ENCODE measurements at places on chromosomes 11 and 22.
A peak's percentile ranks its signal among the peaks of the same experiment; 100 is the strongest.

DNA sequence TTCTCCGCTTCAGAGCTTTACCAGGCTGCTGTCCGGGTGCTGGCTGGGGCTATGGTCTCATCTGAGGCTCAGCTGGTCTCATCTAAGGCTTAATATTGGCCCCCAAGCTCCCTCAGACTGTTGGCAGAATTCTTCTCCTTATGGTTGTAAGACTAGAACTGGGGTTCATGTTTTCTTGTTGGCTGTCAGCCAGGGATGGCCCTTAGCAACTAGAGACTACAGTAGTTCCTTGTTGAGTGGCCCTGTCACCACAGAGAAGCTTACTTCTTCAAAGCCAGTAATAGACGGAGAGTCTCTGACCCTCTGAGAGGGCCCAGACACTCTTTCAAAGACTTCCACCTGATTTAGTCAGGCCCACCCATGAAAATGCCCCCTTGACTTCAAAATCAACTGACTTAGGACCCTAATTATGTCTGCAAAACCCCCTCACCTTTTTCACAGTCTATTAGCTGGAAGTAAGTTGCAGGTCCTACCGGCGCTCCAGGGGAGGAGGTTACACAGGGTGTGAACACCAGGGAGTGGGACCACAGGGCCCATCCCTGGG is 24.2 kb upstream of the TREH start:
- no peak for DNase-seq

DNA sequence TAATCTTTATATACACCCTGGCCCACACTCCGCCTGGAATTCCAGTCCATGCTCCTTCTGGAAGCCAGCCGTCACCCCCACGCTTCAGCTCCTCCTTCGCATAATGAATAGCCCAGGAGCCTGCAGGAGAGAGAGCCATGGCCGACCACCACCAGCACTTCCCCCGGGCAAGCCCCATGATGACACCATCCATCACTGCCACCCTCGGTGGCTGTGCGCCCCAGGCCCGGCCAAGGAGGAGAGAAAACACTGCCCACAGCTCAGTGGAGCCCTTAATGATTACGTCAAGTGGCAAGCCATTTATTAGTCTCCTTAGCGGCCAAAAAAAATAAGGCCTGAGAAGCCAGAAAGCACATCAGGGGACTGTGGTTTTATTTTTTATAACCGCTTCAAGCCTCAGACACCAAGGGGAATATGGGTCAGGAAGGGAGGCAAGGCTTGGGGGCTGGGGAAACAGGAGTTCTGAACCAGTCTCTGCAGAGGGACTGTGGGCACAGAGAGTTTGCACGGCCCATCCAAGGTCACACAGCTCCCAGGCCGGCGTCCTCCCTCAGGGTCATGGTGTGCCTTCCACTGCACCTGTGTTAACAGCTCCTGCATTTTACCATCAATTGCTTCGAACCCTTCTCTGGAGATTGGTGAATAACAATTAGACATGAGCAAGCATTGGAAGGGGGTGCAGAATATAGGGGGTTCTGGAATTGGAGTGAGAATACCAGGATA is 134.3 kb downstream of the MN1 start:
- no peak for DNase-seq

- DNase-seq = no peak
Observed at GRCh38 chr22:30649430-30650007, 13.9 kb downstream of the SLC35E4 start.

GRCh38 chr11:46445920-46446771 is 54.6 kb upstream of the CHRM4 start:
- DNase-seq = peak; percentile 70

GRCh38 chr11:93887111-93887510 is 36.7 kb upstream of the VSTM5 start:
- no peak for DNase-seq

- no peak for DNase-seq
Observed at GRCh38 chr11:134751031-134751585, 339.1 kb upstream of the B3GAT1 start.

DNA sequence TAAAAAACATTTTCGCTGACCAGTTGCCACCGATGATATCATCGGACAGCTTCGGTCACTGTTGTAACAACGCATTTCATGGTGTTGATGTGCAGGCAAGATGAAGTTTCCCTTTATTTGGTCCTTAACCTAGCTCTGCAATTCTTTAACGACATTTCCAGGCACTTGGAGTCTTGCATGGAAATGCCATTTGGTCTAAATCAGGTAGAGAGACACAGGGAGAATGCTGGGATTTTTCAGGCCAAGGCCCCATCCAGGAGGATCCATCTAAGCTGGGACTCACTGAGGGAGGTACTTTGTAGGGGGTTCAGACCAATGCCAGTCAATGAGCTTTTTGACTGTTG is 121.5 kb upstream of the RCN1 start:
- DNase-seq = no peak

DNA sequence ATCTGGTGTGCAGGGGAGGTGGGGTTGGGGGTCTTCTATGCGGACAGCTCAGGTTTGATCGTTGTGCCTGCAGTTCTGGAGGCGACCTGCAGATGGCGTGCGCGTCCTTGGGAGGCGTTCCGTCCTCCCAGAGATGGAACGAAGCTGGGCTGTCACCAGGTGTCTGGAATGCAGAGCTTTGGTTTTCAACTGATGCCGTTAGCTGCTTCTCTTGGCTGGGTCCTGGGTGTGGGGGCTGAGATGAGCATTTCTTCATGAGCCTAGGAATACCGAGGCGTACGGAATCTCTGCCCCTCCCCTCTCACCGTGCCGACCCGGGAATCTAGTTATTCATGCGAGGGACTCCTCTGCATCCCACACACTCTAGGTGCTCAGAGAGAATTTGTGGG is 98.6 kb downstream of the CEP164 start:
- peak; percentile 70 for DNase-seq

GRCh38 chr11:31096191-31096805 is 273.2 kb downstream of the DCDC1 start:
- DNase-seq = no peak

- DNase-seq = no peak
Observed at GRCh38 chr11:11346303-11346702, 6.7 kb downstream of the CSNK2A3 start.

DNA sequence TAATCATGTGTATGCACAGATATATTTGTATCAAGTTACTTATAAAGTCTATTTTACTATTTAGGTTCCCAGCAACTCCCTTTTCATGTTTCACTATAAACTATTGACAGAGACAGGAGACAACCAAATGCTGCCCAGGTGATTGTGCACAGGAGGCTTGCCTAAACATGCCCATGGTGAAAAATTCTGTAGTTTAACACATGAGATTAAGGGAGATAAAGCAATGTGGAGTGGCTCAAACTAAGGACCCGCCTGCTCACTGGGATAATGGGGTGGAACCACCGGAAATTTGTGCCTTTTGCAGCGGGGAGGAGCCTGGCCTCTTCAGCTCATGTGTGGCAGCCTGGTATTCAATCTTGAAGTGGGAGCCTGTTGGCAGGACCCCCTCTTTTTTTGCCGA is 459.5 kb upstream of the CNTN5 start:
- no peak for DNase-seq

- no peak for DNase-seq
Observed at GRCh38 chr22:49091451-49091850, 736.2 kb downstream of the BRD1 start.

GRCh38 chr11:122847466-122847865 is 9.2 kb downstream of the CRTAM start:
- no peak for DNase-seq

DNA sequence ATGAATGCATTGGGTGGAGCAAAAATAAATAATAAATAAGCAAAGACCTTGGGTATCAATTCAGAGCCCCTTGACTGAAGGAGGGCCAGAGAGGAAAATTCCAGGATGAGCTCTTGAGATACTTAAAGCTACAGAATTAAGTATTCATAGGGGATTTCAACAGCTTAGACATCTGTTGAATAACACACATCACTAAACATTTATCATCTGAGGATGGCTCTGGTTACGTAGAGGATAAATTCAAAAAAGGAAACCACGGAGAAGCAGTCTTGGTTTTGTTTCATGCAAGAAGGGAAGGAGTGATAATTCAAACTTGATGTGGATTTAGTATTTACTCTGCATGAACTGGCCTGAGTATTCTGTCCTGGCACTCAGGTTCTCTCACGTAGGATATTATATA is 29.8 kb downstream of the ARHGAP42 start:
- no peak for DNase-seq

GRCh38 chr22:35697142-35697541 is 20.5 kb upstream of the APOL5 start:
- DNase-seq = no peak

DNA sequence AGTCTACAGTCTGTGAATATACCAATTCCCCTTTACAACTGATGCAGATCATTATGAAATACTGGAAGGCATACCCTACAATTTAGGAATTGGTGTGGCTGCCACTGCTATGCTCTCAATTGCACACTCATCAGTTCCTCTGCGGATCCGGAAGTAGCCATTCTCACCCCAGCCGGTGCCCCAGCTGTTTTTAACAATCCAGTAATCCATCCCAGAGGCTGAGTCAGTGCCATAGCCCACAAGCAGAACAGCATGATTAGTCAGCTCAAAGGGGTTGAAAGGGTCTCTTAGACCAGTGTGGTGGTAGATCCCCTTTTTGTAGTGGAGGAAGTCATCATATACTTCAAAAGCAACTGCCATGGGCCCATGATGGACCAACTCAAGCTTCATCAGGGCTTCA is 43.6 kb downstream of the CTSC start:
- DNase-seq = no peak

DNA sequence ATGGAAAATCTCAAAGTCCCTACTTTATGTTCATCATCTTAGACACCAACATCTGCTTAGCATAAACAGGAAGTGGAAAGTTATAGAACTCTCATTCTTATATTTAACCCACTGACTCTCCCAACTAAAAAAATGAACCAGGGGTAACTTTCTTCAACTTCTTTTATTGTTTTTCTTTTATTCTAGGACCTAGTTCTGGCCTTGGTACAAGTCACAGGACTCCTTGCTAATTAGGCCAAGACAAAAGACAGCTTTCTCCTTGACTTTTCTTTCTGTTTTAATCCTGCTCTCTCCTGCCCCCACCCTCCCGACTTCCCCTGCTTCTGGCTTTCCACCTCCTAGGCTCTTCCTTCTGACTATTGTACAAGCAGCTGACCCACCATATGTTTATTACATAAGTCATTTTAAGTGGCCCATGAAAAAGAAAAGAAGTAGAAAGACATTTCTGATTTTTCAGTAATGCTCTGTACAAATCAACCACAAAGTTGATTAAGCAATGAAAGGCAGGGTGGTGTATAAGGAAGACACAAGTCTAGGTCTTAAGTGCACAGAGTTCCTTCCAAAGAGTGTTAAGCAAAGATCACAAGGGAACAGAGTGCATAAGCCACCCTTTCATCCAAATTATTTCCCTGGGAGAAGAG is 18.3 kb downstream of the JAML start:
- no peak for DNase-seq

DNA sequence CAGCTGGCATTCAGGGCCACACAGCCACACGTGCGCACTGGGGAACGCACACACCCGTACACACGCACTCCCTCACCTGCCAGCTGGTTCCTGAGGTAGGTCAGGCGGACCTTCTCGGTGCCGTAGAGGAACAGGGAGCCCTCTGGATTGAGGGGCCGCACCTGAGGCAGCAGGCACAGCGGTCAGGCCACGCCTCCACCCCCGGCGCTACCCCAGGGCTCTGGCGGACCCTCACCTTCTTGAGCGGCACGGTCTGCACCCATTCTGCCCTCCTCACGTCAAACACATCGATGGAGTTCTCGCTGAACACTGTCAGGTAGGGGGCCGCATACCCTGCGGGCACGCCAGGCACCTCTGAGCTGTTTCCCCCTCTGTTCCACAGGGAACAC is 17.0 kb downstream of the CDC42BPG start:
- DNase-seq = no peak

GRCh38 chr11:16612566-16613261 is 125.7 kb upstream of the C11orf58 start:
- no peak for DNase-seq

DNA sequence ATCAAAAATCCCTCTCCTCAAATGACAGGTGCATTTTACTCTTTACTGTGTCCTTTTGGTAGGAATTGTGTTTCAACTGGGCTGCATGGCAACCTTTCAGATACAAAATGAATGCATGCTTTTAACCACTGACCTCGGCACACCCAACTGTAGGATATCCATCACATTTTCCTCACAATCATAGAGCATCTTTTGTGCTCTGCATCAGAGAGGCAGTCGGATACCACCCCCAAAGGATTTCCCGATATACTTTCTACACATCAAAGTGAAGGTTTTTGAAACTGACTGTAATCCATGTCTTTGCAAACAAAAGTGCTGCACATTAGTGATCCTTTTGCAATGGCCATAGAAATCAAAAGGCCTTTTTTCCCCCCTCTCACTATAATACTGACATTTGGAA is 9.1 kb downstream of the ME3 start:
- DNase-seq = no peak

GRCh38 chr11:129391360-129391759 is 15.7 kb downstream of the BARX2 start:
- DNase-seq = no peak

- DNase-seq = no peak
Observed at GRCh38 chr22:24161909-24162308, 19.4 kb upstream of the SUSD2 start.

Data from posterior cingulate gyrus (tissue), 11 donors.